ENCODE measurements at places on chromosomes 13 and 19.

DNA sequence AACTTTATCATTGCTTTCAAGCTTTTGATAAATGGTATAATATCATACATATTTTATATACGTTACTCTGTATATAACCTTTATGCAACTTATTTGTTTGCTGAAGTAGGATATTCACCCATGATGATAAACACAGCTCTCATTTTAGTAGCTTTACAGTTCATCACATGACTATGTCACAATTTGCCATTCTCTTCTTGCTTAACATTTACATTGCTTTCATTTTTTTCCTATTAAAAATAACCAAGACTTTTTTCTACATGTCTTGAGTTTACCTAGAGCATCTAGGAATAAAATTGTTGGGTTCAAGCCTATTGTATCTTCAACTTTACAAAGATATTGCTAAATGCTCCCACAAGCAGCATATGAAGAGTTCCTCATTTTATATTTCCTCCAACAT, 54.0 kb downstream of the KCNRG start:
- DNase-seq, result no peak

- no peak for DNase-seq
These were observed 16.8 kb downstream of the CEBPG start for GRCh38 chr19:33390101-33390907.

DNA sequence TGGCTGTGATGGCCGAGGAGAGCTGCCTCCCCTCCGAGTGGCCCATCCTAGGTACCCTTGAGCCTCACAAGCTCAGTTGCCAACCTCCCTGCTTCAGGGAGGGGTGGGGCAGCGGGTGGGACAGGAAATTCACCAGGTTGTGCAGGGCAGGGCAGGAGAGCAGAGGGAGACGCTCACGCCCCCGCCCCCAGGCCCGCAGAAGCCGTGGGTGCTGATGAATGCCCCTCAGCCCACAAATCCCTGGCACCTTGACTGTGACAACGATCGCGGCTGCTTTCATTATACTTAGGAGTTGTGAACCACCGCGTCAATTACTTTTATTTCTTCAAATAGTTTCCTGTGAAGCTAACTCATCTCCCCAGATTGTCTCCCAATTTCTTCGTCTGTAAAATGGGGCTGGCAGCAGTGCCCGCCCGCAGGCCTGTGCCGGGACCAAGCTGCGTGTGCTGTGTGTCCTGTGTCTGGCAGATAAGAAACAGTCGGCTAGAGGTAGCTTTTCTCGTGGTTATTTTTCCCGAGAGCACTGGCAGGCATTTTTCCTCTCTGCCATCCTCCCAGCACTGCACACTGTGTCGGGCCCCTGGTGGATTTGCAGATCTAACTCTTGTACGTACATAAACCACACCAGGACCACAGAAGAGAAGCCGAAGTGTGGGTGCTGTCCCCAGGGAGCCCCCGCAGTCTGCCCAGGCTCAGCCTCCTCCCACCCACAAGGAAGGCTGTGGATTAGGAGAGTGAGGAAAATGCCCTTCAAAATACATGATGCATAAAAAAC, 7.9 kb upstream of the RASA3 start:
- DNase-seq, result no peak

GRCh38 chr19:1199531-1199930, 6.0 kb upstream of the STK11 start:
- no peak for DNase-seq

- DNase-seq, result no peak
These were observed 12.3 kb upstream of the GGACT start for GRCh38 chr13:100600915-100601314.

DNA sequence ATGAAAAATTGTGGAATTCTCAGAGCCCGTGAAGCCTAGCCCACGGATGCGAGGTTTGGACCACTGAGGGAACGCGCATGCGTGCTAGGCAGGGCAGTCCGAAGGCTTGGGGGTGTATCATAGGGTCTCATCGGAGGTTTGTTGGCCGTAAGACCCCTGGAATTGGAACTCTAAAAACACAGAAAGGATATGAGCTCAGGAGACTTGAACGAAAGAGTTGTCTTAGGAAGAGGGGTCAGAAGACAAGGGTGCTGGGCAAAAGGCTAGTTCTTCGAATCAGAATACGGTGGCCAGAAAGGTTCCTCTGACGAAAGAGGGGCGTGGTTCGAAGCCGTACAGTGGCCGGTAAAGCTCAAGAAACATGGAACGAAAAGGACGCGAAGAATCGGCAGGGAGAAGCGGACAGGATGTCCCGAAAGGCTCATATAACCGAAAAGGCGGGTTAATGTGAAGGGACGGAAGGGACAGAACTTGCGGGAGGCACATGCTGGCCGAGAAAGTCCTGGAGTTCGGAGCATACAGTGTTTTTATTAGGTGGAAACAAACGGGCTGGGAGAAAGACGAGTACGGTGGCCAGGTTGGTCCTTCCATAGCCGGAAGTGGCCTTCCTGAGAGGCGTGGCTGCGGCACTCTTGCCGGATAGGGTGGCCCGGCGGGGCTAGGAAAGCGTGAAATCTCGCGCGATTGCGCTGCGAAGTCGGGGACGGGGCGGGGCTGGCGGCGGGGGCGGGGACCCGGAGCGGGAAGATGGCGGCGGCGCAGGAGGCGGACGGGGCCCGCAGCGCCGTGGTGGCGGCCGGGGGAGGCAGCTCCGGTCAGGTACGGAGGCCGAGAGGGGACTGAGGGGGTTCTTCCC, at the start of gene CLPTM1:
TSS of gene CLPTM1 (plus strand) at position 732 of the 856 bp plus-strand sequence. CDS start at position 748, 16 bp downstream.
- peak; percentile 91 for DNase-seq

- DNase-seq, result no peak
These were observed 2.9 kb downstream of the TGFB1 start for GRCh38 chr19:41350735-41351338.

DNA sequence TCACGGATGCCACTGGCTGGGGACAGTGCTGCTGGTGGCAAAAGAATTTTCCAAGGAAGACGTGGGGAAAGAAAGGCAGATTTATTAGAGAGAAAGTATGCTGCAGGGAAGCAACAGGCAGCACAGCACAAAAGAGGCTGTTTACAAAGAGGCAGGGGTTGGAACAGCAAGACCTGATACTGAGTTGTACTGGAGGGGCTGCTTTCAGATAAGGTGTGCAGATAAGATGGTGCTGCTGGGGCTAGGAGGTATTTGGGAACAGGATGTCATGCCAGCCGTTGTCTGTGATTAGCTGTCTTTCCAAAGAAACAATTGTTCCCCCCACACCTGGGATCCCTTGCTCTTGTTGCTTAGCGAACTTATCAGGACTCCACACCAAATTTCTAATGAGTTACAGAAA, 2023.3 kb upstream of the PCDH20 start:
- no peak for DNase-seq

- DNase-seq, result no peak
These were observed 27.1 kb upstream of the PARP4 start for GRCh38 chr13:24539500-24540165.

- DNase-seq, result no peak
These were observed 74.9 kb upstream of the KL start for GRCh38 chr13:32941368-32941767.

- DNase-seq, result no peak
These were observed 14.5 kb downstream of the SHISA2 start for GRCh38 chr13:26037302-26037701.

GRCh38 chr19:57436417-57436816, 1.3 kb downstream of the ZNF749 start:
- DNase-seq, result no peak

GRCh38 chr19:11164879-11165406, 9.4 kb upstream of the SPC24 start:
- no peak for DNase-seq

DNA sequence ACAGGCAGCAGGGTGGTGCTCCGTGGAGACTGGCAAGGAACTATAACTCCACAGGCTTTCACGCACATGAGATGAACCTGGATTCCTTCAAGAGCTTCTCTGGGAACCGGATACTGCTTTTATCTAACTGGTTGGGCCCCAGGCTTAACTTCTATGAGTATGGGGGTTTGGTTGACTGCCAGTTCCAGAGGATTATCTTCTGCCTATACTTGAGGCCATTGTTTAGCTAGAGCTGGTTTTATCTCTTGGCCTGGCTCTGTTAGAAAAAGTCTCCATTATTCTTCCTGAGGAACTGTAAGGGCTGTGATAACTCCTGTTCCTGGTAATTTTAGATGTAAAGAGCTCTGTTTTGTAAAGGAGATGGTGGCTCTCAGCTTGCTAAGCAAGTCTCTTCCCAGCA, 40.9 kb downstream of the ZNF846 start:
- DNase-seq, result no peak

DNA sequence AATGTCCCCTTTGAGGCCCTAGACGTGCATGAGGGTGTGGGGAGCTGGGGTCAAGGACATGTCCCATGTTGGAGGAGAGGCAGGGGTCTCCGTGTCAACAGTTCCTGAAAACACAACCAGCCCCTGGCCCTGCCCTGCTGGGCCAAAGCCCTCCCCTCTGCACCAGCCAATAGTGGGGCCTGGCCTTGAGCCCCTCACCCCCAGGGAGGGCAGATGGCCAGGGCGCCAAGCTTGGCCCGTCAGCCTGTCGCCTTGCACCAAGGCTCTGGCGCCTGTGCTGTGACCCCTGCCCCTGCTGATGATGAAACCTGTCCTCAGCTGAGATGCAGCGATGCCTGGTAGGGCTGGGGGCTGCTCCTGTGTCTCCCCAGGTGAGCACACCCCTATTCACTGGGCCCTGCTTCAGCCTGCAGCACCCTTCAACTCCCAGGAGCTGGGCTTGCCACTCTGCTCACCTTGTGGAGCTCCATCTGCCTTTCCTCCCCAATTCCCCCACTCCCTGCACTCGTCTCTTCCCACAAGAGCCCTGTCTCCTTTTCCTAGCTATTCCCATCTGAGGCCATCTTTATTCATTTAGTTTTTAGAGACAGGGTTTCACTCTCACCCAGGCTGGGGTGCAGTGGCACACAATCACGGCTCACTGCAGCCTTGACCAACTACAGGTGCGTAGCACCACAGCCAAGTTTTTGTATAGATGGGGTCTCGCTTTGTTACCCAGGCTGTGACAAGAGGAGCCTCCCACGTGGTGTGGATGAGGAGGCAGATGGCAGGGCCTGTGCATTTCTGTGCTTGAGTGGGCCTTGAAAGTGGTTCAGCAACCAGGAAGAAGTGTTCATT, 2.1 kb upstream of the HAMP start:
- DNase-seq, result no peak

GRCh38 chr19:37925212-37925611, 18.2 kb downstream of the SIPA1L3 start:
- no peak for DNase-seq

GRCh38 chr19:54995561-54995960, 29.4 kb downstream of the NLRP2 start:
- DNase-seq, result no peak

- DNase-seq, result no peak
These were observed 35.2 kb downstream of the PIP5K1C start for GRCh38 chr19:3664879-3665642.

GRCh38 chr13:50690006-50690405, 153.5 kb downstream of the DLEU7 start:
- DNase-seq, result no peak

GRCh38 chr19:39270036-39270871, 2.1 kb downstream of the IFNL2 start:
- DNase-seq, result no peak

DNA sequence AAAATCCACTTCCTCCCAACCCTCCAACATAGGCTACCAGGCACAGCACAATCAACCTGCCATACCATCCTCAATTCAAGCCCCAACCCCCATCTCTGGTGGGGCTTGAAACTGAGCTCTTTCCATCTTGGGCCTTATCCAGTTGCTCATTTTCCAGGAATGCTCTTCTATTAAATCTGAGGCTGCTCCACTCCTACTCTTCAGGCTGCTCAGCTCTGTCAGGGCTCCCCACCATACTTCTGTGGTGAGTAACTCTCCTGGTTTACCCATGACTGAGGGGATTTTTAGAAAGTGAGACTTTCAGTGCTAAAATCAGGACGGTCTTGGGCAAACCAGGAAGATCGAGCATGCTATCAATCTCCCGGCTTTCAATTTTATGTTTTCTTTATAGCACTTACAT, 512.8 kb downstream of the LMO7 start:
- no peak for DNase-seq

- DNase-seq, result no peak
These were observed 261.7 kb downstream of the MTUS2 start for GRCh38 chr13:29081697-29082440.

DNA sequence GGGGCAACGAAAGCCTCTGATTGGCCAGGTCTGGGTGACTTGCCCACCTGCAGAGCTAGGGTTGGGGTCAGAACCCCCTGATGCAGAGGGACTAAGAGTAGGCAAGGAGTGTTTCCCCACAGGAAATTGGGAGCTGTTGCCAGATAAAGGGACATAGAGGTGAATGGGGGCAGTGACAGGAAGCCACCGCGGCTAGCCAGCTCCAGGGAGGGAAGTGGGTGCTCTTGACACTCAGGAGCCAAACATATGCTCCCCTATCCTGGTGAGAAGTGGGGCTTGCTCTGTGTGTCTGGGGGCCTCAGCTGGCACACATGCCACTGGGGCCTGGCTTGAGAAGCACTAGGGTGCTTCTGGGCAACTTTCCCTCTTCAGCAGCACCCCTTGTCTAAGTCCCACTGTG, 26.0 kb downstream of the WDR88 start:
- DNase-seq, result no peak

- no peak for DNase-seq
These were observed 389.3 kb downstream of the LMO7 start for GRCh38 chr13:76025392-76025791.

GRCh38 chr19:34104557-34104956, 67.7 kb upstream of the LSM14A start:
- no peak for DNase-seq

DNA sequence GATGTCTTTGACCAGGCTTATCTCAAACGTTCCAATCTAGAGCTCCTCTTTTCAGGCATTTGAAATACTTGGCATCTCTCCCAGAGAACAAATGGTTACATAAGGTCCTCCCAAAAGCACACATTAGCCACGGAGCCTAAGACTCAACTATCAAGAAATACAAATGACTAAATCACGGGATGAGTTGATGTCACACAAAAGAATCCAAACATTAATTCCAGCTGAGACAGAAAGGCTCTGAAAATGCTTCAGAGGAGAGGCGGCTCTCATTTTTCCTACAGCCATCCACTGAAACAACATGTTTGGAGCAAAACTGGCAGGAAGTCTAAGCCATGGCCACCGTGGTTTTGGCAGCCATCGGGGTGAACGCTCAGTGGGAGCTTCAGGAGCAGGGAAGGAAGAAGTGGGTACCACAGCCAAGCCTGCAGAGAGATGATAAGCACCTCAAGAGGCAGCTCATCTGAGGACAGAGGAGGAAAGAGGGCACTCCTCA, 122.5 kb downstream of the STK24 start:
- no peak for DNase-seq

GRCh38 chr13:39699274-39699673, 43.8 kb downstream of the COG6 start:
- no peak for DNase-seq
